ENCODE measurements at places on chromosomes 16 and 17.

GRCh38 chr16:368388-369158 lies 1.8 kb downstream of the MRPL28 start:
- no peak for DNase-seq

DNA sequence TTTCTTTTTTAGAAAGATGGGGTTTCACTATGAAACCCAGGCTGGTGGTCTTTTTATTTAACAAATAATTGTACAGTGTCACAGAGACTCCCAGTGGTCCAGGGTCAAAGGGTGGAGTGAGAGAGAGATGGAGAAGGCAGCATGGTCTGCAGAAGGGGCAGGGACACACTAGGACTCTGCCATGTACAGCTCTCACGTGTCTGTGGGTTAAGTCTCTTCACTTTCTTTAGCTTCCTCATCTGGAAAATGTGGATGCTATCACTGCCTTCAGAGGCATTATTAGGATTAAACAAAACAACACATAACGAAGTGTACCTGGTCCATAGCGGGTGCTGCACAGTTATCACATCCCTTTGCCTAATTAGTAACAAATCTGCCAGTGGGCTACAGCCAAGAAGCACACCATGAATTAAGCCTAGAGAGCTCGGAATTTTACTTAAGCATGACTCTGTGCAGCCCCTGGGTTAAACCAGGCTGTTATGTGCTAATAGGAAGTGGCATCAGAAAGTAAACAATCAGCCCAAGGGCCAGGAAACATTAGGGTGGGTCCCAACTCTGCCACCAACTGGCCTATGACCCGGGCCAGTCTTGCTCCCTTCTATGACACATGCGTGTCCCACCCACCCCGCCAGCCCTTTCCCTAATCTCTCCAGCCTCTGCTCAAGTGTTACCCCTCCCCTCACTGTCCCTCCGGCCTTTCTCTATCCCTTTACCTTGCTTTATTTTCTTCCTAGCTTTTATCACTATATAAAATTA lies 13.9 kb downstream of the TOP3A start:
- no peak for DNase-seq

DNA sequence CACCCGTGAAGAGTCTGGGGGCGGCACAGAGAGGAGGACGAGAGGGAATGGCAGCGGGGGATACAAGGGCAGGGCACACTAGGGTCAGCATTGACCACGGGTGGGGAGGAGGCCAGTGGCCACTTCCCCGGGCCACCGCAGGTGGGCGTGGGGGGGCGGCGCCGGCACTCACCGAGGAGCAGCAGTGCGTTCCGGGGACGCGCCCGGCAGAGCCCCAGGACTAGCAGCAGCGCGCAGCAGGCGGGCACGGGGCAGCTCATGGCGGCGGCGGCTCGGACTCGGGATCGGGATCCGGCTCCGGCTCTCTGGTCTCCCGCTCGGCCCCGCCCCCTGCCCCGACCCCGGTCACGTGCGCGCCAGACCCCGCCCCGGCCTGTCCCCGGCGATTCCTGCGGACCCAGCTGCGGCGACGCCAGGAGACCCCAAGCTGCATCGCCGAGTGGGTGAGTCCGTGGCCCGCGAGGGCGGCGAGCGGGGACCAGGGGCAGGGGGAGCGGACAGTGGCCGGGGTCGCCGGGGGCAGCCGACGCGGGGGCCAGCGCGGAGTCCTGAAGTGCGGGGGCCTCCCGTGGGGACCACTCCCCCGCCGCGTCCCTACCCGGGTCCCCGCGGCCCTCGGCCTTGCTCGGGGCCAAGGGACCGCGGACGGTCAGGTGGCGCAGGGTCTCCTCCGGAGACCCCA lies at the start of the genes SGSH and SLC26A11:
Gene SGSH (minus strand): TSS at position 280 of the 682 bp plus-strand sequence. CDS start 20 bp downstream, at position 260.
Gene SLC26A11 (plus strand): TSS at position 374 of the 682 bp plus-strand sequence. CDS start 1,134 bp downstream, outside the sequence.
- peak; percentile 96 for DNase-seq

DNA sequence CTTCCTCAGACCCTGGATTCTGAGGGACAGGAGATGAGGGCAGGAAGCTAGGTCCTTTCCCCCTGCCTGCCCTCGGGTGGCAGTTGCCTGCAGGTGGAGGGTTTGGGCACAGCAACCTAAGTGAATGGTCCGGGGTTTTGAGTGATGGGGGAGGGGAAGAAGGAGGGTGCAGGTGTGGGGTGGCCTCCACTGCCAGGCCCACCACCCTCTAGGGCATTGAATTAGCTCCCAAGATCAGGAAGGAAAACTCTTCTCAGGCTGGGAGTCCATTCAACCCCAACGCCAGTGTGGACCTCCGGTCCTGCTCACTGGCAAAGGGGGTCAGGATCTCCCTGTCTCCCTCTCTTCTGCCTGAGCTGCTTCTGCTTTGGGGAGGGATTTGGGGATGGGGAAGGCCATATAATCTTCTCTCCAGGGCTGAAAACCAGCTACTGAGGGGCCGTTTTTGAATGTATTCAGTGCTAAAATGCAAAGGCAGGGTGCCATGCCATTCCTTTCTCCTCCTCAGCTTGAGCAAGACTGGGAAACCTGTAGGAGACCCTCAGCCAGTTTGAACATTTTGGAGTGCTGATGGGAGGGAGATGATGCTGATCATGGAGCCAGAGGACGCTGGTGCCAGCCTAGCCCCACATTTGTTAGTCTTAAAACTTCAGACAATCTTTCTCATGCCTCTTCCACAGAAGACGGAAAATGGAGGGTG lies 18.8 kb downstream of the GRB7 start:
- DNase-seq = no peak

DNA sequence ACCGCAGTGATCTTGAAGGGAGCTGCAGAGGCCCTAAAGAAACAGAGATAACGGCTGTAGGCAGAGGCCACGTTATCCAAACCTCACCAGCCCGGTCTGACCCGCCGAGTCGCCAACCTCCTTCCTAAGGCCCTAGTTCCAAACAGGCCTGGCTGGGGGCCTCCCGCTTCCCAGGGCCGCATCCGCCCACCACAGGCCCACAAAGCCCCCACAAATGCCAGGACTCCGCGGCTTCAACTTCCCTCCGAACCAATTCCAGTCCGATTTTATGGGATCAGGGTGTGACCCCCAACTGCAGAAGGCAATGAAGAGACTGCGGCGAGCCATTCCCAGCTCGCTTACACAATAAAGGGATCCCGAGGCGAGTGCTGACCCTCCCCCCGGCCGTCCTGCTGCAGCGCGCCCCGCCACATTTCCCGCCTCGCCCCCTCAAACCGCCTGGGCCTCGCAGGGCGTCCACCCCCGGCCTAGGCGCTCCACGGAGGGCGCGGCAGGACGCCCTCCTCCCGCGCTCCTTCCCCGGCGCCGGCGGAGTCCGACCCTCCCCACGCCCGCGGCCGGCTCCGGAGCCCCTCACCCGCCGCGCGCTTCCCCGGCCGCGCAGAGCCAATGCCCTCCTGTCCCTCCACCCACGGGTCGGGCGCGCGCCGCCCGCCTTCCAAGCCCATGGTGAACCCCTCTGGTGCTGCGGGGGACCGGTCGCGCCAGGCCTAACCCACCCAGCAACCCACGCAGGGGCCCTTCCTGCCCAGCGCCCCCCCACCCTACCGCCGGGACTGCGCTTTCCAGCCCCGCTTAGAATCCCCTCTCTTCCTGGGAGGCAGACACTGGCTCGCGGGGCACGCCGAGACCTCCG lies 926 bp downstream of the MYH10 start:
- DNase-seq = peak; percentile 32

DNA sequence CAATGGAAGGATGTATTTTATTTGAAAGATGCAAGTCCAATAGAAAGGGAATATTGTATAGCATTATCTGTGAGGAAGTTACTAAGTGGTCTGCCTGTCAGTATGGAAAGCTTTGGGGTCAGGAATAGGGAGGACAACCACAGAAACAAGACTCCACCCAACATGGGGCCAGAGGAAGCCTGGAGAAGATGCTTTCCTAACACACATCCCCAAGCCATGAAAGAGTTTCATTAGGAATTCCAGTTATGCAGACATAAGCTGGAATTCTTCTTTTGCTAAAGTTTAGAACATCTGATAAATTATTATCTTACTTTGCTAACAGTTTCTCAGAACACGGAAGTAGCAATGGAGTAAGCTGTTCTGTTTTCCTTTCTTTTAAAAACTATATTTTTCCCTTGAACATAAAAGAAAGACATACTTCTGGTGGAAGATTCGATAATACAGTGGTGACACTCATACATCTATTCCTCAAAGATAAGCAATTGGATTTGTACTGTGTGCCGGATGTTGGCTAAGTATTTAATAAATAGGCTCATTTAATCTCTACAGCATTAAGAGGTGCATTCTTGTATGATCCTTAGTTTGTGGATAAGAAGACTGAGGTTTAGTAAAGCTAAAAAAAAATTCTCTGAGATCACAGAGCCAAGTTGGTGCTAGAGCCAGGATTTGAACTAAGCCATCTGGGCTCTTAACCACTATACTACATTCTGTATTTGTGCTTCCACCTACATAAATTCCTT lies 51.0 kb upstream of the GAS7 start:
- no peak for DNase-seq

DNA sequence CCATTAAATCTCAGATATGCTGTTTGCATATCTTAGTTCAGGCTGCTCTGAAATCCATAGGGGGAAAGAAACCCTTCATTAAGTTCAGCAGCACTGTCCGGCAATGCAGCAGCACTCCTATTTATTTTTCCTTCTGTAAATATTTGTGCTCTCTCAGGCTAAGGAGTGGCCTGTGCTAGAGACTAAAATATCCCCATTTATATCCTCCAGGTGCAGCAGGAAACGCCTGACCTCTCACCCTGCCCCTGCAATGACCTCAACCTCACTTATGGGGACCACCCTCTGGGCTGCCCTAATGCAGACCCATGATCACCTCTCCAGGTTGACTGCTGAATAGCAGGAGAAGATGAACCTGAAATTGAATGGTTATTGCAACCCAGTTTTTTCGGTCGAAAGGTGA lies 165.0 kb upstream of the ELAC2 start:
- no peak for DNase-seq

- DNase-seq = no peak
Observed at GRCh38 chr16:72198771-72199201, 26.8 kb upstream of the PMFBP1 start.

DNA sequence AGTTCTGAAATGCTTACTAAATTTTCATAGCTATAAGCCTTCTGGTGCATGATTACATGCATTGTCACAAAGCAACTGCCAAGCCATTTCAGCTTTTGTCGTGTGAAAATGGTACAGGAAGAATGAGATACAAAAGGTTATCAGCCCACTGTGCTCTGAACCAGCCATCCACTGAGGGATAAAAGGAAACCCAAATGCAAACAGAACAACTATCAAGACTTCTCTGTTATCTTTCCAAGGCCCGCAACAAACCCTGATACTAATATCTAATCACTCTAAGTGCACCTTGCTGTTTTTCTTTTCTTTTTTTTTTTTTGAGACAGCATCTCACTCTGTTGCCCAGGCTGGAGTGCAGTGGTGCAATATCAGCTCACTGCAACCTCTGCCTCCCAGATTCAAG lies 109.0 kb downstream of the FTO start:
- DNase-seq = no peak

- no peak for DNase-seq
Observed at GRCh38 chr16:85868495-85868894, 30.5 kb upstream of the IRF8 start.

GRCh38 chr17:56593646-56594319 lies at the start of gene NOG:
Gene NOG (plus strand): TSS chr17:56593699. CDS start chr17:56594224, 525 bp downstream.
- DNase-seq = peak; percentile 72

- no peak for DNase-seq
Observed at GRCh38 chr17:68344701-68345136, 53.4 kb downstream of the ARSG start.

DNA sequence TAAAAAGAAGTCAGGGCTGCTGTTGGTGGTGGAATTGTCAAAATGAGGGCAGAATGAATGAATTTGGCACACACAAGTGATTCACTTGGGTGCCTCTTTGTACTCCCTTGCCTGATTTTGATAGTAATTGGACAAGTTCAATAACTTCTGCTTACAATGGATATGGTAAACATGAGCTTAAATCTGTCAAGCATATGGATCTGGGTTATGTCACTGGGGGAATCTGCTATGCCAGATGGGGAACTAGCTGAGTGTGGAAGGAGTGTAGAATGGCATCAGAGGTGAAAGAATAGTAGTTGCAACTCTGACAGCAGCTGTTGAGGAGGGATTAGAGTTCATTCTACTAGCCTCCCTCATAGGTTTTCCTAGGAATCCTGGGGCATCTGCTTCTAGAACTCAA lies 724.2 kb upstream of the CDH8 start:
- no peak for DNase-seq

- DNase-seq = peak; percentile 63
Observed at GRCh38 chr16:2159175-2159838, 3.7 kb downstream of the TRAF7 start.

- DNase-seq = peak; percentile 98
Observed at GRCh38 chr17:4806777-4807604, at the start of gene PLD2. Gene PLD2 (plus strand): TSS chr17:4807152. CDS start chr17:4807773, 621 bp downstream.

GRCh38 chr16:52501746-52502145 lies 45.2 kb downstream of the TOX3 start:
- no peak for DNase-seq

DNA sequence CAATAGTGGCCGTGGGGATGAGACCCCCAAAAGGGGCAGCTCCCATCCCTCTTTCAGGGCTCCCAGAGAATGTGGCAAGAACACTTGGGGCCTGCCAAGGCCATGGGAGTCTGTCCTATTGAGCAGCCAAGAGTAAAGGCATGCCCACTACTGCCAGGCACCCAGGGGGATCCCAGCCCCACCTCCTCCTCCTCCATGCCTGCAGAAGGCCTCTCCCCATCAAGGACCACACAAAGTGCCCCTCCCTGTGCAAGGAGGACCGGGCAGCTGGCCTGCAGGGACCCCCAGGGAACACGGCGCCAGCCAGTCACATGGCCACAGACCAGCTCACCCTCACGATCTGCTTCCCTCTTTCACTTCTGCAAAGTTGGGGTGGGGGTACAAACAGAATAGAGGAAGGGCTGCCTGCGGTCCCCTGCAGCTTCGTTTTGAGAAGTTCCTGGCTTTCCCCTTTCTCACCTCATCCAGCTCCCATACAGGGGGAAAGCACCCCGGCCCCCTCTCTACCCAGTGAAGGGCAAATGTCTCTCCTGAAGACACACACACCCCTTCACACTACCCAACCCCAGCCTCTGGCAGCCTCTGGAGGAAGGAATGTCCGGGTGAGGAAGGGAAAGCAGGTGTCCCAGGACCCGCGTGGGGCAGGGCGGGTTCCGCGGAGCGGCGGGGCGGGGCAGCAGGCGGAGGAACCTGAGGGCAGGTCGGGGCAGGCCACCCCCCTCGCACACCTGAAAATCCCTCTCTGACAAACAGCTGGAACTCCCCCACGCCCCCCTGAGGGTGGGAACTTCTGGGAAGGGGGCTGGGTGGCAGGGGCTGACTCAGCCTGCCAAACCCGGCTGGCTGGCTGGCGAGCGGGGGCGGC lies 2.0 kb downstream of the PPP1R9B start:
- DNase-seq = peak; percentile 54

- DNase-seq = no peak
Observed at GRCh38 chr17:33469421-33469820, 176.3 kb upstream of the ASIC2 start.
